Lower lobe of right lung (tissue), 2 donors: ENCODE measurements at places on chromosomes 16 and 17.

GRCh38 chr16:47664653-47665325, 203.7 kb downstream of the PHKB start:
- DNase-seq, result no peak

DNA sequence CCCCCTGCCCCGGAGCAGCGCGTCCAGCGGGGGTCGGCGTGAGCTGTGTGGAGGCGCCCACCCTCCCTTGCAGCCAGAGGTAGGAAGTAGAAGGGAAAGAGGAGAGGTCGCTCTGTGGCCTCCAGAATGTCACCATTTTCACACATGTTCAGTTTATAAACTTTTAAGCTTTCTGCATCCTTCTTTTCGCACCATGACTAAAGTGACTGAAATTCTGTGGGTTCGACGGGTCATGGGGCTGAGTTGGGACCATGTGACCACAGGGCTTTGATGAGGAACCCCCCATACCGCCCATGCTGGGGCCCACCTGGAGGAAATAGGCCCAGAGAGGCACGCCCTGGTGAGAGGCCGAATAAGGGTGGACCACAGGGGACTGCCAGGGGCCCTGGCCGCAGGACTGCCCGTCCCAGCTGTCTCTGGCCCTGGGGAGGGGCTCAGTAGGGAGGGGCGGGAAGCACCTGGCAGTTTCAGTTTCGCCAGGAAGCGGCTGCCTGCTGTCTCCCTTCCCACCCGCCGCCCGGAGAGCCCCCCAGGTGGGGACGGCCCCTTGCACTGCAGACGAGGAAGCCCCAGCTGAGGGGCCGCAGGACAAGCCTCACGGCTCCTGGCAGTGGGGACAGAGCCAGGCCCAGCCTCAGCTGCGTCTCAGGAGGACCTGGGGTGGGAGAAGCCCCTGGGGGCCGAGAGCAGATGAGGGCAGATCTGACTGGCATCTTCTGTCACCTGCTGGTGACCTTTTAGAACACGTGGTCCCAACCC, 9.0 kb downstream of the CBFA2T3 start:
- DNase-seq, result no peak

DNA sequence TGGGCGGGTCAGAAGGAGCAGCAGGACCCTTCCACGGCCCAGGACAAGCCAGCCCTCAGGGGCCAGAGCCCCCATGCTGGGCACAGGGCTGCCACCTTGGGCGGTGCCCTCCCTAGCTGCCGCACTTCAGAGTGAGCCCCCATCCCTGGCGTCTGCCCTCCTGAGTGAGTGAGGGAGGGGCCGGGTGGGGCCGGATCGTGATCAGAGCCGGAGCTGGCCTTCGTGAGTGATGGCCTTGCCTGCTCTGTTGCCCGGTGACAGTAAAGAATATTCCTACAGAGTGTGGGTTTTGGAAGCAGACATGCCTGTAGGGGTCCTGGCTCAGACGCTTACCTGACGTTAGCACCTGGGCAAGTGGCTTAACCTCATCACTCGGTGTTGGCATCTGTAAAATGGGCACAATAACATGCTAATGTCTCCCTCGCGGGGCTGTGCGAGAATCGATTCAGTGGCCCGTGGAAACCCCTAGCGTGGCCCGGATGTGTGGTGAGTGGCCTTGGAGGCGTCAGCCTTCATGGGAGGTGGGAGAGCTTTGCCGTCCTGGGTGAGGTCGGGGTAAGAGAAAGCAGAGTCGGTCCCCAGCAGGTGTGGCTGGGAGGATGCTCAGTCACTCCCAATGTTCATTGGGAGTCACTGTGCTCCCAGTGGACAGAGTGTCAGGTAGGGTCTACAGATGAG, 26.1 kb downstream of the JPH3 start:
- DNase-seq, result no peak

- DNase-seq, result no peak
Measured at GRCh38 chr17:75442168-75443103, 14.0 kb upstream of the TMEM94 start.
